Lower leg skin (tissue), 4 donors: ENCODE measurements at places on chromosomes 2 and 18. TPM values are rescaled to one million over a fixed set of nuclear protein-coding genes. Genes with fewer than 3 reads are reported as not detected.
A peak's percentile ranks its signal among the peaks of the same experiment; 100 is the strongest.

GRCh38 chr2:48572816-48573215, 42.9 kb downstream of the STON1 start:
- no peak for DNase-seq

DNA sequence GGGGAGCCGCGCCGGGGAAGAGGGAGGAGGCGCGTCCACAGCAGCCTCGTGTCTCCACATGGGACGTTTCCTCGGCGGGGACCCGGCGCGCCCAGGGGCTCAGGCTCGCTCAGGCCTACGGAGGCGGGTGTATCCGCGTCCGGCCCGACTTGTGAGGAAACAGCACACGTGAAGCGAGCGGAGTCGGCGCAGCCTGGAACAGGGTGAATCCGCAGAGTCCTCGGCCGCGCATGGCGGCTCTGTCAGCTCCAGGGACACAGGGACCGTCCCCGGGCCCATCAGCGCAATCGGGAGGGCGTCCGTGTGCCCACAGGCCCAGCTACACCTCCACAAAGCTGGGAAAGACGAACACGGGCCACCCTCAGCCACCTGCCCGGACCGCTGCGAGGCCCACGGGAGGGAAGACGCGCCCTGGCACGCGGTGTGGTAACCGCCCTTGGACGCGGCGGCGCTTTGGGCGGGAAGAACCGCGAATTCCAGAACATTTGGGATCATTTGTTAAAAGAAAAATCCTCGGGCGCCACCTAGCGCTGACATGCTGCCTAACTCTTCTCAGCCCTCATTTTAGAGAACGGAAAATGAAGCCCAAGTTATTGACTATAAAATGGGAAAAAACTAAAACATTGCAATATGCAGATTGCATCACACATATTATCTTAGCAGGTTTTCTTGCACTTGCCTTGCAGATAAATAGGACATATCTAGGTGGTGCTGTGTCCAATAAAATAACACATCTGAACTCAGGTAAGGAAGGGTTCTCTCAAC, 40.4 kb downstream of the TMEM18 start:
- DNase-seq = peak; percentile 96

DNA sequence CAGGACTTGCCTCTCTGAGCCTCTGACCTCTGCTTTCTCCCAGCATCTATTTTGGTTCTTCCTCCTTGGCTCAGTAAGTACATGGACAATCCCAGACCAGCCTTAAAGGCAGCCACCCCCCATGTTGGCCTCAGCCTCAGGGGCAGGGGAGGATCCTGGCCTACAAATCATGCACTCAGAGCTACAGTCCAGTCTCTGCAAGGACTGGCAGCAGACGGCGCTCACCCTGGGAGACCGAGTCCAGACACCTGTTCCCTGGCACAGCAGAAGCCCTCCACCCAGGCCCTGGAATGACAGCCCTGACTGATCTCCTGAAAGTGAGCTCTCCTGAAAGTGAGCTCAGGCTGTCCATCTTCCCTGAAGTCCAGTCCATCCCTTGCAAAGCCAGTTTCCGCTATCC, 25.7 kb upstream of the PTPN4 start:
- DNase-seq = no peak

GRCh38 chr2:8485736-8486135, 196.1 kb upstream of the ID2 start:
- DNase-seq = no peak

DNA sequence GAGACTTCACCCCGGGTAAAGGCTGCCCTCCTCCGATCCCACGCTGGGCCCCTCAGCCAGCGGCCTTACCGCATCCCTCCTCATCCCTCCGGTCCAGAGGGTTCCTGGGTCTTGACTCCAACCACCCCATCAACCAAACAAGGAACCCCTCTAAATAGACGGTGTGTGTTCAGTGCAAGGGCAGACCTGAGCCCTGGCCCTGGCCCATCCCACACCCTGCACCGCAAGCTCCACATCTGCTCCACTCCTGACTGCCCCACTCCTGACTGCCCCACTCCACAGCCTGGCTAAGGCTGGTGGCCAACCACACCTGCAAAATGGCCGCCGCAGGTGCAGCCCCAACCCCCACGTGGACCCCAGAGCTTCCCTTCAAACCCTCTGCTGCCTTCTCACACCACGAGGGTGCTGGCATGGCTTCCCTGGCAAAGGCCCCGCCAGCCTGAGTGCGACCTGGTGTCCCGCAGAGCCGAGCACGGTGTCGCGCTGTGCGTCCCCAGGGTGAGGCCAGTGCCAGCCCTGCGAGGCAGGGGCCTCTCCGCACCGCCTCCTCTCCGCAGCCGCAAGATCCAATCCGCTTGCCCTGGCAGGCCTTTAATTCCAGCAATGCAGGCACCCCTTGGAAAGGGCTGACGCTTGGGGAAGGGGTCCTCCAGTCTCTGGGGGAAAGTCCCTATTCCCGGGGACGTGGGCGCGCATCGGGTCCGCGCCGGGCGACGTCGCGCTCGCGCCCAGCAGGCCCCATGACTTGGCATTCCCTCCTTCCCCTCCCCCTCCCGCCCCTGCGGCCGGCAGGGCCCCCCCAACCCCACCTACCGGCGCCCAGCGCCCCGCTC, 1.5 kb downstream of the KIF1A start:
- DNase-seq = peak; percentile 71

- peak; percentile 12 for DNase-seq
Measured at GRCh38 chr2:16130906-16131400, 190.6 kb downstream of the MYCN start.

DNA sequence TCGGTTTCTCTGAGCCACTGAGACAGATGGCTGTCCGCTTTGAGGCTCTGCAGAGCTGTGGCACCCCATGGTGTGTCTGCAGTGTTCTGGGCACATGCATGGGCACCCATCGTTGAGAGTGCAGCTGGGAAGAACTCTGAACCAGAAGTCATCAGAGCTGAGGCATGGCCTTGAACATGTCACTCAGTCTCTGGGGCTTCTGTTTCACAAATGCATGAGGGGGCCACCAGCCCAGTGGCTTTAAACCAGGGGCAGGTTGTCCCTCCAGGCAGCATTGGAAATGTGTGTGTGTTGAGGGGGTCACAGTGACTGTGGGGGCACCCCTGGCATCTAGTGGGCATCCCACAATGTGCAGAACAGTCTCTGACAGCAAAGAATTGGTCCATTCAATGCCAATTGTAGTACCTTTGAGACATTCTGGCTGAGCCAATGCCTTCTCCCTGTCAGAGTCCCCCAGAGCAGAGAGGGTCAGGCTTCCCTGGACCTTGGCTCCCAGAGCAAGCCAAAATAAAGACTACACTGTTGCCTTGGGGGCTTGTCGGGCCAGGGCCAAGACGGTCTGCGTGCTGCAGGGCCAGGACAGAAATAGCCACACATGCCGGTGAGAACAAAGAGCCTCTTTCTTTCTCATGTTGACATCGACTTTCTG, 9.3 kb upstream of the PSMD1 start:
- no peak for DNase-seq

DNA sequence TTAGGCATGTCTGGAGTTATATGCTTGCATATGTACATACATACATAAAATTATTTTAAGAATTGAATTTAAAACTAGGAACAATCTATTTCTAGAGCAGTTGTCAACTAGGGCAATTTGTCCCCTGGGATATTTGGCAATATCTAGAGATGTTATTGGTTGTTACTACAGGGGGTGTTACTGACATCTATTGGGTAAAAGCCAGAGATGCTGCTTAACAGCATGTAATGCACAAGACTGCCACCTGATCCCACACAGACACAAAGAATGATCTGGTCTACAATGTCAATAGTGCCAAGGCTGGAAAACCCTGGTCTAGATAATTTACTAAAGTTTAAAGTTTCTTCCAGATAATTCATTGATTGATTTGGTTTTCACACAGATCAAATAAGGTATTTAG, 185.3 kb downstream of the NYAP2 start:
- no peak for DNase-seq

GRCh38 chr2:202149155-202149762, 76.2 kb downstream of the KIAA2012 start:
- DNase-seq = no peak

DNA sequence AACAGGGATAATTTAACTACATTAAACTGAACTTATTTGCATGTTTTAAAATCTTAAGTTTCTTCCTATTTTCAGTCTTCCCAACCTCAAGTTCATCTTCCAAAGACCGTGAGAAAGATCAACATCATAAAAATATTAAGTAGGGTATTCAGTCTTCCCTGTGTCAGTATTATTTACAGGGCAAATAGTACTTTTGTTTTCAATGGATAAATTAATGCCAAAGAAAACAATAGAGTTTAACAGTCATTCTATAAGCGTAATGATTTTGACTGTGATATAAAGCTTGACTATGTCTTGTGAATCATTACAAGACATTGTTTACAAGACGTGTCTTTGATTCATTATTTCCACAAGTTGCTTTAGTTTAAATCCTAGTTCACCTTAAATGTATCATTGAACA, 48.0 kb upstream of the NRXN1 start:
- DNase-seq = no peak

- DNase-seq = peak; percentile 33
Measured at GRCh38 chr18:13218368-13218991, at the start of gene LDLRAD4. Gene LDLRAD4, plus strand, starts transcription at chr18:13218760.

DNA sequence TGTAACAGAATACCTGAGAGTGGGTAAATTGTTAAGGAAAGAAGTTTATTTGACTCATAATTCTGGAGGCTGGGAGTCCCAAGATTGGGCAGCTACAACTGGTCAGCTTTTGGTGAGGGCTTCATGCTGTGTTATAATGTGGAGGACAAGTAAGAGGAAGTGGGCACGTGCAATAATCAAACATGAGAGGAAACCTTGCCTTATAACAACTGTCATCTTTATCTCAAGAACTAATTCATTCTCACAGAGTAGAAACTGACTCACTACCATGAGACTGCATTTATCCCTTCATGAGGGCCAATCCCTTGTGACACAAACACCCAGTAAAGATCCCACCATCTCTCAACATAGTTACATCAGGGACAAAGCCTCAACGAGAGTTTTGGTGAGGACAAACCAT, 318.1 kb upstream of the NT5C1B start:
- DNase-seq = no peak

GRCh38 chr2:157433394-157433793, 10.5 kb downstream of the CYTIP start:
- DNase-seq = no peak

DNA sequence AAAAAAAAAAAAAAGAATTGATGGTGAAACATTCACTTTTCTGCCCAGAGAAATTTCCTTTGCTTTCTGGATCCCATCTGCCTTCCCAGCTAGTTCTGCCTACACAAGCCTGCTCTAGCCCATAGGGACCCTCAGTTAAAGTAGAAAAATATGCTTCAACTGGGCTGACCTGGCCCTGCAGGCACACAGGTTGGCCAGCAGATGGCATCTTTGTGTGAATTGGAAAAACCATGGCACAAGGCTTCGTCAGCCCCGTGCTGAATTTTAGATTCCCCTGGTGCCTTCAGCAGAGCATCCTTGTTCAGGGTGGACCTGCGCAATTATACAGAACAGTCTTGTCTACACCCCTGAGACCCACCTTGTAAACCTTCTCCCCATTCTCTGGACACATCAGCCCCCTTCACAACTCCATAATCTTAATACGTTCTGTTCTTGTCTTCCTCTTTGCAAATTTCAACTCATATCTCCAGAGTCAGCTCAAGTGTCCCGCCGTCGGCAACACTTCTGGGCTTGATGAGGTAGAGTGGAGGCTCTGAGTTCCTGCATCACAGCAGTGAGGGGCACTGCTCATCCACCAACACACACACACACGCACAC, 114.5 kb downstream of the INSIG2 start:
- no peak for DNase-seq

DNA sequence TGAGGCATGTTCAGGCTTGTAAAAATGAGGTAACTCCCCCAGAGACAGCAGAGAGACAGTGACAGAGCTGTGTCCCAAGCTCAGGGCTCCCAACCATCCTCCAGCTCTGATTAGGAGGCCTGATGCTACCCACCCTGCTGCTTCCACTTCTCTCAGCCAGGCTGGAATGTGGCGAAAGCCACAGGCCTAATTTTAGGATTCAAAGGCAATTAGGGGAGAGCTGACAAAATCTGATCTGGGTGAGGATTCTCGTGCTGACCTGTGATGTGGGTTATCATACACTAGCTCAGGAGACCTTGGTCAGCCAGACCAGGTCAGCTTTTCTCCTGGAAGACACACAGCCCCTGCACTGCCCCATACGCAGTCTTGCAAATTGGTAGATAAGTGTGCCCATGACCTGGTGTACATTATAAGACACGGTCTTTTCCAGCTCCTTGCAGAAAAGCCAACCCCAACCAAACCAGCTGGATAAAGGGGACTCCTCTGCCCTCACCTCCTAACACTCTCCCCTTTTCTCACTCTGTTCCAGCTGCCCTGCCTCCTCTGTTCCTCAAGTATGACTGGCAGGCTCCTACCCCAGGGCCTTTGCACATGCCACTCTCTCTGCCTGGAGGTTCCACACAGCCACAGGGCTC, 225.9 kb downstream of the MGAT5 start:
- no peak for DNase-seq

POTEC gene
- not detected for total RNA-seq

PPP4R1 gene
- total RNA-seq = 62.4 TPM

FLACC1 gene
- 0.59 TPM for total RNA-seq

ATP6V1B1 gene
- 110 TPM for total RNA-seq

C1GALT1C1L gene
- total RNA-seq = 0.51 TPM

LIMS4 gene
- 0.26 TPM for total RNA-seq

SPP2 gene
- not detected for total RNA-seq

IRS1 gene
- 23.4 TPM for total RNA-seq

AKAIN1 gene
- total RNA-seq = not detected
